ENCODE measurements at places on chromosomes 6 and 20.

GRCh38 chr6:35723587-35723986 is 13.2 kb upstream of the ARMC12 start:
- DNase-seq = no peak

DNA sequence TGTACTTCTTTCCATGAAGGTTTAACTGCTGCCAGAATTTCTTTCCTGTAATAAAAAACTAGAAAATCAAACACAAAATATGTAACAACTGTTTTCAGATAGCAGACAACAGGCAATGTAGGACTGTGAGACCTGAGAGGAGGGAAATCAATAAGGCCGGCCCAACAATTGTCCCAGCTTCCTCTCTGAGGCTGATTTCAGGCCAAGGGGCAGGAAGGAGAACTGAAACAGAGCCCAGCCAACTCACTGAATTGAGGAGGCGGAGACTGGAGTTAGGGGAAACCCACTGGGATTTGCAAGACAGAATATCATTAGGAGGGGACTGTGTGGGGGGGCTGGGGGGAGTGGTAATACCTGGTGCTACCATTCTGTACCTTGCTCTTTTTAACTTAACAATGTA is 42.2 kb downstream of the FLRT3 start:
- DNase-seq = no peak

- no peak for DNase-seq
These were observed 327.9 kb upstream of the QKI start for GRCh38 chr6:163086624-163086920.

- no peak for DNase-seq
These were observed 4.2 kb downstream of the MYCT1 start for GRCh38 chr6:152701863-152702401.

- no peak for DNase-seq
These were observed 502.4 kb downstream of the BCKDHB start for GRCh38 chr6:80608881-80609280.

DNA sequence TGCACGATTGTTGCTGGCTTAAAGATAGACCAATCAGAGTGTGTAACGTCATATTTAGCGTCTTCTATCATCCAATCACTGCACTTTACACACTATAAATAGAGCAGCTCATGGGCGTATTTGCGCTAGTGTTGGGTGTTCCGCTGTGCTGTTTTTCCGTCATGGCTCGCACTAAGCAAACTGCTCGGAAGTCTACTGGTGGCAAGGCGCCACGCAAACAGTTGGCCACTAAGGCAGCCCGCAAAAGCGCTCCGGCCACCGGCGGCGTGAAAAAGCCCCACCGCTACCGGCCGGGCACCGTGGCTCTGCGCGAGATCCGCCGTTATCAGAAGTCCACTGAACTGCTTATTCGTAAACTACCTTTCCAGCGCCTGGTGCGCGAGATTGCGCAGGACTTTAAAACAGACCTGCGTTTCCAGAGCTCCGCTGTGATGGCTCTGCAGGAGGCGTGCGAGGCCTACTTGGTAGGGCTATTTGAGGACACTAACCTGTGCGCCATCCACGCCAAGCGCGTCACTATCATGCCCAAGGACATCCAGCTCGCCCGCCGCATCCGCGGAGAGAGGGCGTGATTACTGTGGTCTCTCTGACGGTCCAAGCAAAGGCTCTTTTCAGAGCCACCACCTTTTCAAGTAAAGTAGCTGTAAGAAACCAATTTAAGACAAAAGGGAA is 57.9 kb downstream of the TRIM38 start:
- DNase-seq = peak; percentile 80

GRCh38 chr6:34073540-34073939 is 72.3 kb downstream of the GRM4 start:
- DNase-seq = no peak

- no peak for DNase-seq
These were observed 78.2 kb downstream of the LAMA4 start for GRCh38 chr6:112176175-112176574.

GRCh38 chr6:164130151-164130550 is 715.6 kb downstream of the QKI start:
- DNase-seq = no peak

DNA sequence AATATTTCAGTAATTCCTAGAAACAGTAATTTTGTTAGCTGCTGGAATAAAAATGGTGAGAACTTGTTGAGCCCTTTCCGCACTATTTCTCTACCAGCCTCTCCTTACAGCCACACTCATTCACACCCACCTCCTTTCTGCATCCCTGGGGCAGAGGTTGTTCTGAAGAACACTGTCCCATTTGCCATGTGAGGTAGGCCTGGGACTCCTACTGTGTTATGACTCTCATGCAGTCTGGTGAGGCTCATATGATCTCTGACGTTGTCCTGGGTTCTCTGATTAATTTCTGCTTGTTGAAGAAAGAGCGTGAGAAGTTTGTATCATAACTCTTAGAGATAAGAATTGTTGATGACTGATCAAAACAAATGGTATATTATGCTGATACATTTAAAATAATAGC is 4.1 kb upstream of the KCNQ5 start:
- DNase-seq = no peak

- DNase-seq = no peak
These were observed 8.7 kb upstream of the NQO2 start for GRCh38 chr6:2990932-2991506.

DNA sequence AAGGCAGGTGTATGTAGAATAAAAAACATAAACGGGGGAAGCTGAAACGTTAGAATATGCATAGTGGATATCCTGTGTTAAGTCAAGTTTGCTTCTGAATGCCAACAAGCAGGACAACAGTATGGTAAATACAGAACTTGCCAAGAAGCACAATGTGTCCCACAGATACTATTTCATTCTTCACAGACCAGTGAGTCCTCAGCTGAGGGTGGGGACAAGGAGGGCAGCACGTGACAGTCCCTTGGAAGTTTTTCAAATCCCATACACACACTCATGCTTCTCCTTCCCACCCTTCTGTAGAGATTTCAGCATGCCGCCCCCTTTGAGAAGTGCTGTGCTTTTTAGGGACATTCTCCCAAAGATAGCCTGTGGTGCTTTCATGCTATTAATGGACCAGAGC is 268.5 kb upstream of the ECI2 start:
- DNase-seq = no peak

DNA sequence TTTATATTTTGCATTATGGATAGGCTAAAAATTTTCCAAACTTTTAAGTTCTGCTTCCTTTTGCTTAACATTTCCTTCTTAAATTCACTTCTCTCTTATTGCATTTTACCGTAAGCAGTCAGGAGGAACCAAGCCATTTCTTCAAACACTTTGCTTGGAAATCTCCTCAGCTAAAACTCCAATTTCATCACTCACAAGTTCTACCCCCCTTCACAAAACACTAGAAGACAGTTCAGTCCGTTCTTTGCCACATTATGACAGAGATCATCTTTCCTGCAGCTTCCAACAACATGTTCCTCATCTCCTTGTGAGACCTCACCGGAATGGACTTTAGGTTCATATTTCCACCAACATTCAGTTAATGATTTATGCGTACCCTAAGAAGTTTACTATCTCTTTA is 79.2 kb upstream of the LY86 start:
- no peak for DNase-seq

DNA sequence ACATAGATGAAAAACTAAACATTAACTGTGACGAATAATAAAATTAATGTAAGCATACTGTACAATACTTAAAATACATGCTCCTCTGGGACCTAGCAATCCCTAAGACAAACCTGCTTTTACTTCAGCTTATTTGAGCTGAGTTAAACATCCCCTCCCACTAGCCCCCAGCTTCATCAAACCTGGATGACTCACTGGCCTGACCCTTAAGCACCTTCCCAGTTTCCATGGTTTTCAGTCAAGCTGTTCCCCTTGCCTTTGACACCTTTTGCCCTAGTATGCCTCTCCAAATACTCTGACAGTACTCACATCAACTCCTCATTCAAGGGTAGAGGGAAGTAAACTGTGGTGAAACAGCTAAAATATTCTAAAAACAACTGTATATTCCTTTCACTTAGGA is 4.2 kb downstream of the ELOVL4 start:
- no peak for DNase-seq

GRCh38 chr6:106372838-106373501 is 12.5 kb downstream of the CRYBG1 start:
- DNase-seq = no peak

- DNase-seq = no peak
These were observed 354.7 kb upstream of the KHDRBS2 start for GRCh38 chr6:62640749-62641148.

DNA sequence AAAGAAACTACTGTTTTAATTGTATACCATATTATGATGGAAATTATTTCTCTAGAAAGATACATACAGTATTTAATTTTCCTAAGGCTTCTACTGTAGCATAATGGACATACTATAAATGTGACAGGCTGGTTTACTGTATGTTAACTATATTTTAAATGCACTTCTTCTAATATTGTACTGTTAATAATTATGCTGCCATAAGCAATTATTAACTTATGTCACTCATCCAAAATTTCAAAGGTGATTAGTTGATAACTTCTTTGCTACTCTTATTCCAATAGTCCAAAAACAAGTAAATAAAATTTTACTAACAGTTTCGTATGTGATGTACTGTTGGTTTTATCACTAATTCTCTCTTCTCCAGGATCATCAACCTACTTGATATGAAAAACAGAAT is 28.1 kb downstream of the HIVEP2 start:
- no peak for DNase-seq

DNA sequence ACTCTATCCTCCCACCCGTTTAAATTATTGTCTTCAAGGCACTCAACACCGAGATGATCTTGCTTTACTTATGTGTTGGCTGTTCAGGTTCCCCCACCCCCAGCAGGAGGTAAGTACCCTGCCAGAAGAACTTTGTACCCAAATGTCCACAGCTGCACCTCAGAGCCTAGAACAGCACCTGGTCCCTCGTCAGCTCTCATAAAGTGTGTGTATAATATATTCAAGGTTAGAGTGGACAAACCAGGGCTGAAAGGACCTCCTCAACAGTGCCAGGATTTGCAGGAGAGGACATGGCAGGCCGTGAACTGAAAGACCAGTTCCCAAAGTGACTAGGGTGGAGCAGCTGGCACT is 5.9 kb upstream of the CPXM1 start:
- no peak for DNase-seq

- DNase-seq = no peak
These were observed 7.3 kb upstream of the COL9A1 start for GRCh38 chr6:70310063-70310694.

DNA sequence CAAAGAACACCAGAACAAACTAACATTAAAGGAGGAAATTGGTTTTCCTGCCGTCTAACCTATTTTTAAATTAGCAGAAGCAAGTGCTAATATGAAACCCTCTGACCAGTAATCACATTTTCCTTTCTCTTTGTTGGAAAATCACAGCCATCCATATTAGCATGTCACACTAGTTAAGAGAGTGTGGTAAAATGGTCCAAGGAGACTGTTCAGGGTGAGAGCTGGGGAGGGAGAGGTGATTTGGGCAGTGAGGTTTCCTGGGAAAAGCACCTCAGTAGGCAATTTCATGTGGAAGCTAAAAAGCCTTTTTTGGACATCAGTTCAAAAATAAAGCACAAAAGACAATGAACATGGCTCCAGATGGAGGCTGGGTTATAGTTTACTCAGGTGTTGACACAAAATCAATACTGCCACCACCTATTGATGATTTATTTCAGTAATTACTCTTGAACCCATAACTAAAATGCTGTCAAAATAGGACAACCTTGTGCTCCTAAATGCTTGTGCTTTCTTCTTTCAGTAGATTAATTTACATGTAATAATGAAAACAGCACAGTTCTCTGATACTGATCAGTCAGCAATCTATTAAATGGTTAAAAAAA is 333.2 kb downstream of the SAMD5 start:
- no peak for DNase-seq

GRCh38 chr6:124924333-124924759 is 37.9 kb upstream of the RNF217 start:
- DNase-seq = no peak

DNA sequence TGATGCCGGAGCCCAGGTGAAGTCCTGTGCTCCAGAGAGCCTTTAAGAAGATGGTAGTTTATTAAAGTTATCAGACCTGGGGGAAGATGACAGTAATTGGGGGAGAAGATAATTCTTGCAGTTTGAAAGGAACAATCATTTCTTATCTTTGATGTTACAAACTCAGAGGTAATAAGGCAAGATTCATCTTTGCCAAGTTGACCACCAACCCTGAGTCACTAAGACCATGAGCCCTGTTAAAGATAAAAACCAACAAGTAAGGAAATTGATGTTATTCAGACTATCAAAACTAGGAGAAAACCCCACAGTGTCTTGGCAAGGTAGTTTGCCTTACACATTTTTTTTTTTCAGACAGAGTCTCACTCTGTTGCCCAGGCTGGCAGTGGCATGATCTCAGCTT is 73.1 kb downstream of the MKKS start:
- DNase-seq = no peak

DNA sequence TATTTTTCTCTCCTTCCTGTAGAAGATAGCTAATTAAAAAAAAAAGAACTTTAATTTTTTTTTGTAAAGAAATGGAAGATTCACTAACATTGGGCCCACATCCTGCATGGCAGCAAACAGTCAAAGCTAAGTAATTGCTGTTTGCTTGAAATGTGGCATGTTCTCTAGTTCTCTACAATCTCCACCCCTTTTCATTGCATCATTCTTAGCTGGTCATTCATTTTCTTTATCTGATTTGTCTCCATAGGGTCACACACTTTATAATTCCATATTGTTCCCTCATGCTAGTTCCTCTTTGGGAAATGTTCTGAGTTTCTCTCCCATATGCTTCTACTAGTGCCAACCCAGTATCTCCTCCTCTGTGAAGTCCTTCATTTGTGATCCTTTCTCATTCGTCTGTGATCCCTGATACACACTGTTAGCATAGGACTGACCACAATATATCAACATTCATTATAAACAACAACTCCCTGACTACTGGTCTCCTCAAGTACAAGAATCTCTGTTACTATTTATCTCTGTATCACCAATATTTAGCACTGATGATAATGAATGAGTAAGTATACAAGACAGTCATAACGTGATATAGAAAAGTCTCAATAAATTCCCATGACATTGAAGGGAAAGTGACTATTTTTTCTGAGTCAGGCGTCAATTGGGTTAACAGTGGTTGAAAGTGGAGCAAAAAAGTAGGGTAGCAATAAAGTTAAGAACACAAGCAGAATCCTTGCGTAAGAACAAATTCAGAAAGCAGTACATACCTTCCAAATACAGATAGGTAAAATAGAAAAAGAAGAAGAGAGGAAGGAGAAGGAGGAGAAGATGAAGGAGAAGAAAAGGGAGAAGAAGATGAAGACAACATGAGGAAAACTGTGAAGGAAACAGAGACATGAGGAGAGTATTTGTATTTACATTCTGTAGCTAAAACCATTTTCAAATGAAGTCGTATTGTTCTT is 33.2 kb upstream of the MYB start:
- DNase-seq = no peak

GRCh38 chr20:671252-672030 is 4.2 kb downstream of the SCRT2 start:
- DNase-seq = no peak
